ENCODE measurements at places on chromosomes 7 and 10.

DNA sequence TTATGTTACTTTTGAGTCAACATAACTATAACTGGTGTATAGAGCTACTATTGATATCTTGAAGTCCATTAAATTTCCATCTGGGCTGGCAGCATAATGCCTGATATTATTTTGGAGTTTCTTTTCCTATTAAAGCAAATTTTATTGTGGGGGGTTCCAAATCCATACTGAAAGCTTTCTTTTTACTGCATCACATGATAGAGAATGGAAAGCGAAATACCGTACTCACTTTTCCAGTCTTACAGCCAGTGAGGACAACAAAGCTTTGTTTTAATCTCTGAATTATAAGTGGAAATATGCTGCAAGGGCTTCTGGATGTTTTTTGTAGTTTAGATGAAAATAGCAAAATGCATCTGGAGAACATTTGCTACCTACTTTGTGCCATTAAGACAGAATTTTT, 477.5 kb upstream of the SEMA3D start:
- no peak for DNase-seq

- no peak for DNase-seq
Observed at GRCh38 chr10:102010961-102011360, 45.0 kb downstream of the ARMH3 start.

DNA sequence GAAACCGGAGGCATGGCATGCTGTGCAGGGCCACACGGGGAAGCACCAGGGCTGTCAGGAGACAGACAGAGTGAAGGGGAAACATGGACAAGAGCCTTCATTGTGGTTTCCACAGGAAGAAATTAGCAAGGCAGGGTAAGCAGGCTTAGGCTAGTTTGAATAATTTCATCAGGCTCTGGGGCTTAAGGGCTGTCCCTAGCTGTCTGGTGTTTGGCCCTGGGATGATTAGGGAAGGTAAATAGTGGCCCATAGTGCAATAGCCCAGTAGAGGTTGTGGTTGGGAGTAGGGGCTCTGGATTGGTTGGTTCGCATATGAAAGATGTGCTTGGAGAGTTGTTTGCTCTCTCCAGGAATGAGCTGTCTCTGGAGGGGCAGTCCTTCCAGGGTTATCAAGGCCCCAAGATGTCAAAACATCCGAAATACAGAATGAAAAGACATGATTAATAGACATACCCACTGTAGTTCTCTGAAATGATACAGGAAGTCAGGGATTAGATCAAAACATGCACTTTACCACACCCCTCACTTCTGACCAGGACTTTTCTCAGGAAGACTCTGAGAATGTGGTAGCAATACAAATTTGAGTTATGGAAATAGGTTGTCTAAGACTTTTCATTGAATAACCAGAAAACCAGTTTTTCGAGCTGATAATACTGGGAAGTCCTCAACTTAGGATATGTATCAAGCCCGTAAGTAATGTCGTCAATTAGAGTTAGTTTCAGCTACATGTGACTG, 224.9 kb upstream of the NFE2L3 start:
- DNase-seq, result no peak

DNA sequence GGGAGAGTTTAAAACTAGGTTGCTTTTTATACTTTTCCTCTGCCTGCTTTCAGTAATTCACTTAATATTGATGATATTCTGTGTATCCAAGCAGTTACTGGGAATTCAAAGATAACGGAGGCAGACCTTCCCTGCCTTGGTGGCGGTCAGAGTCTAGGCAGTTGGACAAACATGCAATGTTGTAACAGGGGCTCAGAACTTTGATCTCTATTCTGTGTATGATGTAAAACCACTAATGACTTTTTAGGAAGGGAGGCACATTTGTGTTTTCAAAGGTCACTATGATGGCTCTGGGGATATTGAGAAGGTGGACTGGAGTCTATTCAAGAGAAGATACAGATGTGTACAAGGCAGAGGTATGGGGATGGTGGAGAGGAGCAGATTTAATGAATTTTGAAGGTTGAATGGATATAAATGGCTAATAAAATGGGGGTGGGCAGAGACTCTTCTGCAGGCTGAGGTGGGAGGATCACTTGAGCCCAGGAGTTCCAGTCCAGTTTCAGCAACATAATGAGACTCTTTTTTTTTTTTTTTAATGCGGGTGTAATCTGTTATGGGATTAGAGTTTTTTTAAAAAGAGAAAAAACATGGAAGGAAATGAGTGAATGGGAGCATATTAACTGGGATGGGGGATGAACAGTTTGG, 5.7 kb upstream of the PON2 start:
- DNase-seq, result no peak

- DNase-seq, result no peak
Observed at GRCh38 chr7:150871601-150872000, 19.3 kb downstream of the AOC1 start.

GRCh38 chr10:32959006-32959920, 1.2 kb upstream of the ITGB1 start:
- peak; percentile 58 for DNase-seq

- no peak for DNase-seq
Observed at GRCh38 chr10:102651455-102652169, 7.3 kb downstream of the TRIM8 start.

GRCh38 chr7:105808703-105809590, 67.5 kb downstream of the ATXN7L1 start:
- DNase-seq, result peak; percentile 92

DNA sequence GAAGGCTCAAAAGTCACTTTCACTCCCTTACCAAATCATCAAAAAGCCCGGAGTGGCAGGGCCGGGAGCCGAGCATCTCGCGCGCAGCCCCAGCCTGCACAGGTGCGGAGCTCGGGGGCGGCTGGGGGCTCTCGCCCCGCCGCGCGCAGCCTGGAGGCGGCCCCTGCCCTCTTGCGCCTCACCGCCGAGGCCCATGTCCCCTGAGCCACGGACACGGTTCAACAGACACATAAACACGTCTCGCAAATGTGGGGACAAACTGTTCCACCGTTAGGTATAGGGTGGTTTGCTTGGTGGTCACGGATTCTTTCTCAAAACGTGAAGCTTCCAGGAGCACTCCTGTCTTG, 700 bp downstream of the GSAP start:
- DNase-seq, result peak; percentile 29

- no peak for DNase-seq
Observed at GRCh38 chr10:62166331-62167131, 102.1 kb downstream of the RTKN2 start.

DNA sequence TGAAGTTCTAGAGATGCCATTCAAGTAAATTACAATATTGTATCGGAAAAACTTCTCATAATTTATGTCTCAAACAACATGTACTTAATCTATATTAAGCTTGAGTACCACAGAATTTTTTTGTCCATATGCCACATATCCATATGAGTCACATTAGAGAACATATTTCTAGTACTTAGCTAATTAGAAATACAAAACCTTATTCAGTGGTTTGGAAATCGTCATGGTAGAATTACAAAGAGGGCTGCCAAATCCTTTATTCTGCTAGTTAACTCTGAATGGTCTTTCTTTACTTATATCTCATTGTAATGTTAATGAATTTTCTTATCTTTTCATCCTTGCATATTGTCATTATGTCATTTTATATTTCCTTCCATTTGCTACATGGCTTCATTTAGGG, 9.0 kb upstream of the VIM start:
- no peak for DNase-seq

DNA sequence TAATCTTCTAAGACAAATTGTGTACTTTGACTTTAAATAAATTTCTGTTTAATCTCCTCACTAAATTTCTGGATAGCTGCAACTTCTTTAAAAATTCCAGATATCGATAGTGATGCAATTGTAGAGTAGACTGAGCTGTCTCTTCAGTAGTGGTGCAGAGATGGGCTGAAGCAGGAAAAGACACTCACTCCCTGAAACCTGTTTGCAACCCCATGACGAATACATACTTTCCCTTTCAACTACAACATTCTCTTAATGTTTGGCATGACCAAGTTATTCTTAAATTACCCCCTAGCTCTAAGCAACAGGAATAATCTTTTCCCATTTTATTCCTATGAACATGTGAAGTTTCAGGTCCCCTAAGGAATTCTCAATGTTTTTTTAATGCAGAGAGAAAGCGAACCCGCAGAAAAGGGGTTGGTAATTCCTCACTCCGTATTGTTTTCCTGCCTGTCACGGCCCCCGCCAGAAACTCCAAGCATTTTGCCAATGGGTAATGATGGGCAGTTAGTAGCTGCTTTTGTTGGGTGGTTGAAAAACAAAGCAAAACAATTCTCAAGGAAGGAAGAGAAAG, 1.3 kb downstream of the THSD7A start:
- DNase-seq, result no peak

DNA sequence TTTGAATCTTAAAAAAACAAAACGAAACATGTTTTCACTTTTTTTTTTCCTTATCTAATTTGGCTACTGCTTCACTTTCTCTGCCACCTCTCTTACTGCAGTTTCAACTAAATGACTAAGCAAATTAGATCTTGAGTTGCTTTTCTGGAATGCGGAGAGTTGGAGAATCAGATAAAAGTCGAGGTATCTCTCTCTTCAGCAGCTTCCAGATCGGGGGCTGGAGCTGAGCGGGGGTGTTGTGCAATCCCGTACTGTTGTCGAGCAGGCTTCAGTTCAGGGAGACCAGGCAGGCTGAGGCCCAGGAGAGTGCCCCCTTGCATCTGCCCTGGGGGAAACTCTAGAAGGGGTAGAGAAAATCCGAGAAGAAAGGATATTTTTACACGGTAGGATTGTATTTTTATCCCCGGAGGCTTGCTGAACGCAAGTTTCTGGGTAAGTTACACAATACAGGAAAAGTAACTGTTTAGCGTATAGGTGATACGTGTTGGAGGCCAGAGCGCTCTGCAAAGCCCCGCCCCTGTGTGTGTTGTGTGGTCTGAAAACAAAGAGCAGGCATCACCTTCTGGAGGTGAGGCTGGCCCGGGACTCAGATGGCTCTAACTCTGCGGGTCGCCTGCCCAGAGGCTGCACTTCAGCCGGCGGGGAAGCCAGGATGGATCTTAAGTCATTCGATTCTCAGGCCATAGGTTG, 116.6 kb downstream of the KLF6 start:
- peak; percentile 68 for DNase-seq

GRCh38 chr7:157703534-157704195, 366.9 kb downstream of the DNAJB6 start:
- no peak for DNase-seq

DNA sequence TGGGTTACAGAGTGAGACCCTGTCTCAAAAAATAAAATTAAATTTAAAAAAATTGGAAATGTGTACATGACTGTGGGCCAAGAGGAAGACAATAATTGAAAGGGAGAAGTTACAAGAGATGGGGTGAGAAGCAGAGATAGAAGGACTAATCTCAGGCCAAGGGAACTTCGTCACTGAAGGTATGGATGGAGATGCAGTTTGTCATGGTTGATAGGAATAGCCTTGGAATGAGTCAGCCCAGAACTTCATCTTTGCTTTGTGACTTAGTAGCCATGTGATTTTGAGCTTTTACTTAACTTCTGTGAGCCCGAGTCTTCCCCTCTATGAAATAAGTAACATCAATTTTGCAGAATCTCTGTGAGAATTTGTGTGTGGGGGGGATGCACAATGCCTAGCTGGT, 6.5 kb upstream of the PODXL start:
- no peak for DNase-seq

DNA sequence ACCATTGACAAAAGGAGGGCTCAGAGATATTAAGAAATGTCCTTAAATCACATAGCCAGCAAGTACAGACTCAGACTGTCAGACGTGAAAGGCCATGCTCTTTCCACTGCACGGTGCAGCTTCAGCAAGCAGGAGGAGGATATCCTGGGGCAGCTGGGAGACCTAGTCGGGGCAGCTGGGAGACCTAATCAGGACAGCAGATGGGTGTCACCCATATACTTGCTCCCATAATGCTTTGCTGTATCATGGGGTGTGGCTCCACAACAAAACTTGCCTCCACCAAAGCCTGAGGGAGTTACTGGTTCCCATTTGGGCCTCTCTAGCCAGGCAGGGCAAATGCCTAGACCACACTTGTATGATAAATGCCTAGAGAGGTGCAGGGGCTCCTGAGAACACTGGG, 55.4 kb downstream of the GRID1 start:
- DNase-seq, result no peak

- no peak for DNase-seq
Observed at GRCh38 chr7:151225948-151226510, 976 bp downstream of the ABCF2 start.

GRCh38 chr7:36082910-36083309, 70.1 kb upstream of the EEPD1 start:
- DNase-seq, result no peak

DNA sequence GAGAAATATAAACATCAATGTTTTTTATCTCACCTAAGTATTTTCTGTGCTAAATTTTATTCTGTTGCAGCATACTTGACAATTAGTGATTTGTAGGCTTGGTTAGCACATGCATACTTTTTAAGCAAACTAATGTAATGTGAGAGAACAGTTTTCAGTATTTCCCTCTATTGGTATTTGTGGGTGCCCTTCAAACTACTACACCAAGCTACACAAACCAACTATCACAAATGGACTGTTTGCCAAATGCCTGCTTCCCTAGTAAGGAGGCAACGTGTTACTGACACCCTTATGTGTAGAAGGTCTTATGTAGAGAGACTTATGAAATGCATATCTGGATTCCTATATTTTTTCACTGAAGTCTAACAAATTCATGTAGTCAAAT, 98.4 kb upstream of the FZD1 start:
- DNase-seq, result no peak

DNA sequence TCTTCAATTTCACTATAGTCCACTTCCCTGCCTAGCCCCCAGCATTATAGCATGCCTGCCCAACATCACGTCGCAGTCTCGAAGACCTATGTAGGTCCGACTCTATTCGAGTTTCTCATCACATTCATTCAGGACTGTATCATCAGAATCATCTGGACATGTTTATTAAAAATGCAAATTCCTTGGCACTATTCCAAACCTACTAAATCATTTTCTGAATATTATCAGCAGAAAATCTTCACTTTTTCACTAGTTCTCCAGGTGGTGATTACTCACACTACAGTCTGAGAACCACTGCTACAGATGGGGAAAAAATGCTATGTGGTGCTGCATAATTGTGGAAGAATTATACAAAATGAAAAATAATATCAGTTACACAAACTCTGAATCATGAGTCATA, 29.3 kb upstream of the ETV1 start:
- no peak for DNase-seq

GRCh38 chr7:131908714-131909113, 352.3 kb upstream of the PODXL start:
- DNase-seq, result no peak
